Left forelimb (tissue), 1 donor: ENCODE measurements at places on chromosomes 4 and X.

GRCh38 chrX:66030505-66031317 is 9.2 kb downstream of the VSIG4 start:
- no peak for DNase-seq

DNA sequence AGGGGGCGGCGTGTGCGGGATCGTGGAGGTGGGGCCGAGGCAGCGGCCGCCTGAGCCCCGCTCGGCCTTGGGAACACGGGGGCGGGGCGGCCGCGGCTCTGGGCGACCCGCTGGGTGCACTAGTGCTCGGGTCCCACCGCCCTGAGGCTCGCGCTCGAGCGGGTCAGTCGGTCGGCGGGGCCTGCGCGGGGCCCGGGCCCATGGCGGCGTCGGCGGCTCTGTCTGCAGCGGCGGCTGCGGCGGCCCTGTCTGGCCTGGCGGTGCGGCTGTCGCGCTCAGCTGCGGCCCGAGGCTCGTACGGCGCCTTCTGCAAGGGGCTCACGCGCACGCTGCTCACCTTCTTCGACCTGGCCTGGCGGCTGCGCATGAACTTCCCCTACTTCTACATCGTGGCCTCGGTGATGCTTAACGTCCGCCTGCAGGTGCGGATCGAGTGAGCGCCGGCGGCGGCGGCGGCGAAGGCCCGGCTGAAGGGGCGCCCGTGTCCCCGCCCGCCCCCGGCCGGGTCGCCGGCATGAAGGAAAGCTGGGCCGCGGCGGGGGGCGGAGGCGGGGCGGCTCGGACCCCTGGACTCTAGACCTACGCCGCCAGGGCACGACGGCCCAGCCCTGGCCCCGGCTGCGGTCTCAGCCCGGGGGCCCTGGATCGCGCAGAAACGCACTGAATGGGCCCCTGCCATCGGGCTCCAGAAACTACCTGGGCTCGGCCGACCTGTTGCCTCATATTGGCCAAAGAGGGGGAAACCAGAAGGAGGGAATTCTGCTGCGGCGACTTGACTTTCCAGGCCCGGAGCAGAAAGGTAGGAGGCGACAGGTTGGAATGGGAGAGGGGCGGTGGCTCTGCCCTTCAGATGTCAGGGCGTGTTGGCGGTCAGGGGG is at the start of gene SMIM10L2A:
TSS of gene SMIM10L2A (plus strand) at position 13 of the 878 bp plus-strand sequence. CDS start at position 201, 188 bp downstream.
- no peak for DNase-seq

GRCh38 chr4:180261346-180261745 is 1981.9 kb upstream of the TENM3 start:
- no peak for DNase-seq

GRCh38 chr4:42715807-42716482 is 59.0 kb upstream of the ATP8A1 start:
- no peak for DNase-seq
